ENCODE measurements at places on chromosomes 6 and 20.

- no peak for DNase-seq
Observed at GRCh38 chr6:87444362-87444761, 28.4 kb upstream of the SLC35A1 start.

- no peak for DNase-seq
Observed at GRCh38 chr20:5136096-5136495, 9.3 kb downstream of the CDS2 start.

GRCh38 chr6:123668063-123668462 lies 31.3 kb upstream of the TRDN start:
- no peak for DNase-seq

GRCh38 chr6:151535476-151536187 lies 41.8 kb downstream of the CCDC170 start:
- no peak for DNase-seq

GRCh38 chr6:131112249-131112648 lies 23.0 kb upstream of the AKAP7 start:
- DNase-seq, result no peak

DNA sequence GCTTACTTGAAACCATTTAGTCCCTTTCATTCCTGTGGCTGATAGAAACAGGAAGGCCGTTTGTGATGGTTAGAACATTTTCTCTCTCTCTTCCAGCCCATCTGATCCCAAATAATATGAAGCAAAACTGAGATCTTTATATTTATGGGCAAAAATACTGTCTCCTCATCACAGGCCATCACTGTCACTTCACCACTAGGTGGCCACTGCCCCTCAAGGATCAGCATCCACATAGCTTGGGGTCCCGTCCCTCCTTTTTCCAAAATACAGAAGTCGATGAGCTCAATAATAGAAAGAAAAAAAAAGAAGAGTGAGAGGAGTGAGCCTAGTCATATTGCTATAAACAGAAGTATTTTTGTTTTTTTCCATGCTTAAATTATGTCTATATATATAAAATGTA lies 46.4 kb upstream of the LAMP5 start:
- DNase-seq, result no peak
